Stimulated activated CD4-positive, alpha-beta T cell treated with anti-CD3 and anti-CD28 coated beads, Interleukin-1b, Interleukin-23, amount 100 ng/mL, for 48 hours (primary cell): ENCODE measurements at places on chromosomes 16 and 17.

GRCh38 chr16:11805556-11805955 is 8.5 kb upstream of the ZC3H7A start:
- DNase-seq, result no peak

- DNase-seq, result no peak
Measured at GRCh38 chr16:5018793-5019192, 14.9 kb downstream of the NAGPA start.

GRCh38 chr17:28717578-28718332 is at the start of gene RAB34:
RAB34 (minus strand) TSS chr17:28717868; CDS start chr17:28717266, 602 bp downstream.
- DNase-seq, result peak; percentile 40

- no peak for DNase-seq
Measured at GRCh38 chr17:7318121-7318860, 3.1 kb upstream of the GPS2 start.

GRCh38 chr17:10316801-10317542 is 55.8 kb downstream of the MYH13 start:
- DNase-seq, result no peak
